Fibroblast of the conjunctiva (primary cell): ENCODE measurements at places on chromosomes 2 and 18.

- DNase-seq, result no peak
Observed at GRCh38 chr2:216904974-216905373, 45.1 kb upstream of the TNP1 start.

GRCh38 chr2:111918383-111918806 lies 20.0 kb downstream of the MERTK start:
- peak; percentile 96 for DNase-seq

DNA sequence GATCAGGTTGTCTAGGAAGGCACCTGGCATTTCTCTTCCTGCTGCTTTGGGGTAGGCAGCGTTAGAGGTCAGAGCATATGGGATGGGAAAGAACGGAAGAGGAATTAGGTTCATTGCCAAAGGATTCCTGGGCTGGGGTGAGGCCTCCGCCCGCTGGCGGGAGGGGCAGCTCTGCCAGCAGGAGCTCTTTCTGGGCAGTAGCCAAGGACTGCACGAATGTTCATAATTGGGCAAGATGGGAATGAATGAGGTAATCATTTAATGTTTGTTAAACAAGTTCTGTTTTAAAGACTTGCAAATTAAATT lies 253.9 kb downstream of the AGAP1 start:
- DNase-seq, result no peak

DNA sequence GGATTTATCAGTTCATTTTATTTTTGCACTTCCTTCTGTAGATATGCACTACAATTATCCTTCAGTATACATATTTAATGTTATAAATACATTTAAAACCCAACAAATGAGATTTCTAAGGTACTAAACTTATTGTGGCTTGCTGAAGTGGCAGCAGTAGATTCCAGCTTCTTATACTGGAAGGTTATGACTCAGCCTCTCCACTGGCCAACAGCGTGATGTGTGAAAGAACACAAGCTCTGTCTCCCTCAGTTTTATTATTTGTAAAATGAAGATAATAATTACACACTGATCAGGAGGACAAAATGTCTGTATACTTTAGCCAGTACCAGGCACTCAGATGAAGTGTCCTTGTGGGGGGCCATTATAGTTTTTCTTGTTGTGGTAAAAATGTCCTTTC lies 1147.1 kb downstream of the CNTNAP5 start:
- no peak for DNase-seq

DNA sequence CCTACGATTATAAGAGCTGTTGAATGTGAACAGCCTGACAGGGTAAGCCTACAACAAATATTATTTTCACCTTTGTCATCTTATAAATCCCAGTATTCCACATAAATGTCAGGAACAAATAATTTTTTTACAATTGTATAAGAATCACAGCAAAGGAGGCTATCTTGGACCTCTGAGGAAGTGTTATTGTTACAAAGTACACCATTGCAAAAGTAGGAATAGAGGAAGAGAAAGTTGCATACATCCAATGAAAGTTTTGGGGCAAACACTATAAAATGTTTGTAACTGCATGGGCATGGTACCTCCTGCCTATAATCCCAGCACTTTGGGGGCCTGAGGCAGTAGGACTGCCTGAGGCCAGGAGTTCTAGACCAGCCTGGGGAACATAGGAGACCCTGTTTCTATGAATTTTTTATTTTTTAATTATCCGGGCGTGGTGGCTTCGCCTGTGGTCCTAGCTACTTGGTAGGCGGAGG lies 715 bp upstream of the MEMO1 start:
- no peak for DNase-seq

DNA sequence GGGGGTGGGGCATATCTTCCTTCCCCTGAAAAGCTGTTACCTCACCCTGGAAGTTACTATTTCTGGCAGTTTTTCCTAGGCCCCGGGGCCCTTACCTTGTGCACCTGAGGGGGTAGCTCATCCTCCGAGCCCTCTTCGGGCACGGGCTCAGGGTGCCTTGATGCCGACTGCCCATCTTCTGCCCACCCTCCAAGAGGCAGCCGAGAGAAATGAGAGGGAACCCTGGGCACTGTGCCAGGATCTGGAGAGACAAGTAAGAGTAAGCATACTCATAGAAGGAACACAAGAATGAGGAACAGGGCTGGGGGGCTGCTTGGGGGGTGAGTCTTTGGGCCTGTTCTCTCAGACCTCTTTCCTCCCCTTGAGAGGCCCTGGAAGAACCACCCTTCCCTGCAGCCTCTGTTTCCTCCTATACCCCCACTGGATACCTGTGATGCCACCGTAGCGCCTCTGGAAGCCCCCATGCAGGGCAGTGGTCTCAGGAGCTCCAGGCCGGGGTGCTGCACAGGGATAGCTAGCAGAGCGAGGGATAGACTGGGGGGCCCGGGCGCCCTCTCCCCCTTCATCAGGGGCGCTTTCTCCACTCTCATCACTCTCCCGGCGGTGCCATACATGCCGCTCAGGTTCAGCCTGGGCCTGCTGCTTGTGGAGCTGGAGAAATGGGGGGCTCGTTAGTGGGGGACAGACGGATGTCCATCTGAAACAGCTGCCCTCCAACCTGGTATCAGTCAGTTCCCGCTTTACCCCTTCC lies 2.1 kb upstream of the ABCB6 start:
- no peak for DNase-seq

- no peak for DNase-seq
Observed at GRCh38 chr2:147223119-147223518, 621.7 kb upstream of the ACVR2A start.

- DNase-seq, result no peak
Observed at GRCh38 chr18:78073275-78073674, 823.6 kb downstream of the GALR1 start.

GRCh38 chr2:240225660-240226475 lies 85.4 kb upstream of the OTOS start:
- DNase-seq, result no peak

DNA sequence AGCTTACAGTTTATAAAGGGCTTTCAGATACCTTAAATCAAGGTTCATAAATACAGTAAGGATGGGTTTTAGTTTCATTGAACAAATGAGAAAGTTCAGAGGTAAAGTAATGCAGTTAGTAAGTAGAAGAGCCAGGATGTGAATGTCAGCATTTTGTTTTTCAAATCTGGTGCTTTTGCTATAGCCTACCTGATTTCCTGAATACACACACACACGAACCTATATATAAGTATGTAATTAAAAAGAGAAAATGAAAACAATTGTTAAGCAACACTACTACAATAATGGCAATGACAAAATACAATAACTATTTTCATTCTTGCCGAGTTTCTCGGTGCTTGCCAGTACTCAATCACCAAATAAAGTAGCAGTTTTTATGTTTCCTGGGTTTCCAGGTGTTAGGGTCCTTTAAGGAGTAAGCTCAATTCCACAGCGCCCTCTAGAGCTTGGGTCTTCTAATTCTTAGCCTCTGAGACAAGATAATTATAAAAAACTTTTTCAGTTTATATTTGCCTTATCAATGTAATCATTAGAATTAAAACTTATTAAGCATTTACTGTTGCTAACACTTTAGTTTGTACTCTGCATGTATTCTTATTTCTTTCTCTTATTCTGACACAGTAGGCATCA lies 512.9 kb upstream of the ACVR2A start:
- peak; percentile 3 for DNase-seq
